ENCODE measurements at places on chromosomes 2 and 18. TPM values are rescaled to one million over a fixed set of nuclear protein-coding genes. Genes with fewer than 3 reads are reported as not detected.

DNA sequence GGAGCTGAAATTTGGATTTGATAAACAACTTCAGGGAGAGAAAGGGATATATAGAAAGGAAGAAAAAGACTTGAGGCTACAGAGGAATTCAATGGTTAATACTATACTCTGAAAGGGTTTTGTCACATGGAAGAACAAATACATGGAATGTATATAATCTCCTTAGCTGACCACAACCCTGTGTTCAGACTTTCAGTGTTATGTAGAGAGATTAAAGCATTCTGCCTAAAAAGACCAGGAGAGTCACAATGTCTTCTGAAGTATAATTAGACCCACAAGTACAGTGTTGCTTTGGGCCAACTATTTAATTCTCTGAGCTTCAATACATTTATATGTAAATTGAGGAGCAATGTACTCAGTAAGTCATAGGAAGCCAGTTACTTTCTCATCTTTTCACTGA lies 123.8 kb upstream of the FSHR start:
- DNase-seq, result no peak

The TFCP2L1 gene
- total RNA-seq, result not detected

DNA sequence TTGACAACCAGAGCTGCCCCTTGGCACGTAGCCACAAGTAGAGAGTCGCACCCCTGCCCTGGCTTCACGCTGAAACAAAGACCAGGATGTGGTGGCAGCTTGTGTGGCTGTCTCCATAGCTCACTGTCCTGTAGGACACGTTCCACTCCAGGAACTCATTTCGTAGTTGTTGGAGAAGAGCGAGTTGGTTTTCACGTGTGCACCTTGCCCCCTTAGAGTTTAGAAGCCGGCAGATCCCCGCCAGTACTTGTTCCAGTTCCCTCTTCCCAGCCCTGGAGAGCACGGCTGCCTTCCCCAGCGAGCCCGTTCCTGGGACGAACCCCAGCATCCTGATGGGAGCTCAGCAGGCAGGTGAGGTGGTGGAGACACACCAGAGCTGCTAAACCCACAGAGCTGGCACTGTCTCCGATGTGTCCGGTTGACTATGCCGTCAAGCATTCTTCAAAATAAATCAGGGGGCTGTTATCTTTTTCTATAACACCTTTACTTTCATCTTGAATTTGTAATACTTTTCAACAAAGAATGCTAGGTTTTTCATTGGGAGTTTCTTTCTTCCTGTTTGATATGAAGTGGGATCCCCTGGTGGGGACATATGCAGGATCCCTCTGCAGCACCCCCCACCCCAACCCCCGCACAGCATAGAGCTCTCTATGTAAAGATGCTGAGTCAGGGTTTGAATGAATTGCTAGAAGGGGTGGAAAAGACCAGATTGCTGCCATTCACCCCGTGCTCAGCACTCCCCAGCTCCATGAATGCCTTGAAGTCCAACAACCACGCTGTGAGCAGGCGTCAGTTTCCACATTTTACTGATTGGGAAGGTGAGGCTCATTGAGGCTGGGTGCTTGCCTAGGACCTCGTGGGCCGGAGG lies 44.5 kb downstream of the GREB1 start:
- no peak for DNase-seq

GRCh38 chr2:225472161-225472560 lies 72.7 kb downstream of the NYAP2 start:
- DNase-seq, result no peak

DNA sequence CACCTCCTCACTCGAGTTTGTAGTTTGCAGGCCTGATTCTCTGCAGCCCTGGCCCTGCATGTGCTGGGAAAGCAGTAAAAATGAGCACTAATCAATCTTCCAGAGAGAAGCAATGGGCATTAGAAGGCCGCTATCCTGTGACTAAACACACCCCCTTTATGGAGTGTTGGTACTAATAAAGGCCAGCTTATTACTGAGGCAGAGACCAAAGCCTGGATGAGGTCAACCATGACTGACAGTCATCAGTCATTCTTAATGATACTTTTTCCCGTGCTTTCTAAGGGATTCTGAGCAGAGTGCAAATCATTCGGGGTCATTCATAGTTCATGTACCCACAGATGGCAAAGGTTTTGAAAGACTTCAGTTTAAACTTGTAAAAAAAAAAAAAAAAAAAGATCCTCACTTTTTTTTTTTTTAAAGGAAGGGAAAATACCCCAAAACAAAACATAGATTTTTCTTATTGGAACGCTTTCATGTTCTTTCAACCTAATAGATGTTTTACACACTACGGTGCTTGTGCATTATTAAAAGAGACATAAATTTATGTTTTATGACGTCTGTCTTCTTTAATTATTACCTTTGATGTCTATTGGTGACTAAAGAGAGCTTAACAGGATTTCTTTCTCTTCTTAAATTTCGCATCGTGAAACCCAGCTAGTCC lies 13.2 kb downstream of the TSHZ1 start:
- peak; percentile 6 for DNase-seq

The TBR1 gene
- total RNA-seq, result not detected

The LRATD1 gene
- total RNA-seq, result 0.28 TPM

- DNase-seq, result peak; percentile 83
Measured at GRCh38 chr18:25786758-25787157, 303.7 kb downstream of the SS18 start.

The THSD7B gene
- not detected for total RNA-seq

DNA sequence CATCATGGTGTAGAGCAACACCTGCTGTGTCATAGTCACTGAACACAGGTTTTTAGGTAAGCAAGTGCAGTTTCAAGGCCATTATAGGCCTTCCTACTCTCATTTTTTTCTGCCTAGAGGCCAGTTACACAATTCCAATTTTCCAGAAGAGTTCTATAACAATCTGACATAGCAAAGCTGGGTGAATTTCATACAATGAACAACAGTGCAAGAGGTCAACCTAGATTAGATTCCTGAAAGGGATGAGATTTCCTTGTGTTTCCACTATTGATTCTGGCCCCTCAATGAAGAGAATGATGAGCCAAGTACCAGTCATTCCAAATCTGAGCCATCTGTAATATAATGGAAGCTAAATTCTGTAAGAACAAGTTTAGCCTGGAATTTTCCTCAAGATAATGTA lies 15.3 kb upstream of the CD28 start:
- no peak for DNase-seq

GRCh38 chr2:101983486-101983885 lies 8.3 kb upstream of the IL1R2 start:
- no peak for DNase-seq

The C2orf66 gene
- total RNA-seq, result not detected

- peak; percentile 95 for DNase-seq
Measured at GRCh38 chr18:12287684-12288402, 20.2 kb upstream of the TUBB6 start.

GRCh38 chr18:70058916-70059315 lies 111.2 kb upstream of the CD226 start:
- no peak for DNase-seq

DNA sequence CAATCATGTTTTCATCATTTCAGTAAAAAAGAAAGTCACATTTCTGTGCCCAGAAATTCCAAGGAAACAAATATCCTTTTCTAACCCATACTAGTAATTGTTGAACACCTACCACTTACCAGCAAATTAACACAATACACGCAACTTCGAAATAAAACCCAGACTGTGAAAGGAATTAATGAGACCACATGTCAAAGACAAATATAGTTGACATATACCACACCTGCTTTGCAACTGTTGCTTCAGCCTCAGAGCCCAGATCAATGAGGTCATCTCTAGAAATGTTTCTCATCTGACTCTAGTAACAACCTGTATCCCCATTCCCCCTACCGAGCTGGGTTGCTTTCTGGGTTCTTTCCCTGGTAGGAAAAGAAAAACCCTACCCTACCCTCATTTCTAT lies 52.6 kb downstream of the TRIP12 start:
- DNase-seq, result no peak
